ENCODE measurements at places on chromosomes 6 and 20.

DNA sequence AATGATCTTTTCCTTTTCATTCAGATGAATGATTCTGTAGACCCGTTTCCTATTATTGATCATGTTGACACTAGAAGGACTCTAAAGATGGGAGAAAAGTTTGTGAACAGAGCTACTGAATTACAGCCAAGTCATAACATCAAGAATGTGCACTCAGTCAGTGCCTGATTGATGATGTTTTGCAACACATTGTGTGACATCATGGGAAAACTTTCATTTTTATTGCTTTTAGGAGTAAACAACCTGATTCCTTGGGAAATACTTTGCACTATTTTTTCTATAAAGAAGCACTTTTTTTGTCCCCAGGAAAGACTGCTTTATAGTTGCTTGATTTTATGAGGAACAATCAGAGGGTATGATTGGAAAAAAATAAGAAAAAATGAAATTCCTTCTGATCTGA, 383.8 kb upstream of the JAG1 start:
- no peak for DNase-seq

DNA sequence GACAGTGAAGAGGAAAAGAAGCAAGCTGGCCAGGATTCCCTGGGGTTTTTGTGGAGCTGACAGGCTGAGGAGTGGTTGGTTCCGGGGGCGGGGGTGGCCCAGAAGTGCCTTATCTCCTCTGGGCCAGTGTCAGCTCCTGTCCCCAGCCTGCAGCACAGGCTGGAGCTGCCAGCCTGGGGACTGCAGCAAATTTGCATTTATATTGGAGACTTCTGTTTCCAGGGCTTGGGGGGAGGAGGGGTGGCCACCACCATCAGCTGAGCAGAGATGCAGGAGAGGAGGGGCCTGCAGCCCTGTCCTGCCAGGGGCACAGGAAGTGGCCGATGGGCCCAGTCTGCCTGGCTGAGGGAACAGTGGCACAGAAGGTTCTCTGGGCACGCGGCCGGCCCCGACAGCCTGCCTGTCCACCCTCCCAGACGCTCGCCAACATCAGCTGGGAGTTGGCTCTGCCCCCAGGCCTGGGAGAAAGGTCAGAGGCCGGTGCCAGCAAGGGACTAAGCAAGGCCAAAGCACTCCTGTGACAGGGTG, 24.3 kb upstream of the SCRT2 start:
- DNase-seq = no peak

DNA sequence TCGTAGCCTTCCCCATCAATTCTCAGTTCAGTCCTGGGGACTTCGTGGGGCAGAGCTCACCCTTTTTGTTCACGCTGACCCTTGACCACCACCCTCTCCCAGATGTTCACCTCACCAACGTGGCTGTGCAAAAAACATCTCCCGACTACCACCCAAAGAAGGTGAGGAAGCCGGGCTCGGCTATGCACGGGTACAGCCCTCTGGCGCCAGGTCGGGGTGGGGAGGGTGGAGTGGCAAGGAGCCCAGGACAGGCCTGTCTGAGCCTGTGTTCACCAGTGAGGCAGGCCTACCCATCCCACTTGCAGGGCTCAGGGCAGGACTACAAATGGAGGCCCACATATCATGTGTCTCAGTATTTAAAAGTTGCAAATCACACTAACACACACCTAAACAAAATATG, 18.1 kb downstream of the PDRG1 start:
- no peak for DNase-seq

- DNase-seq = no peak
Measured at GRCh38 chr6:129628101-129628815, 81.7 kb downstream of the ARHGAP18 start.

DNA sequence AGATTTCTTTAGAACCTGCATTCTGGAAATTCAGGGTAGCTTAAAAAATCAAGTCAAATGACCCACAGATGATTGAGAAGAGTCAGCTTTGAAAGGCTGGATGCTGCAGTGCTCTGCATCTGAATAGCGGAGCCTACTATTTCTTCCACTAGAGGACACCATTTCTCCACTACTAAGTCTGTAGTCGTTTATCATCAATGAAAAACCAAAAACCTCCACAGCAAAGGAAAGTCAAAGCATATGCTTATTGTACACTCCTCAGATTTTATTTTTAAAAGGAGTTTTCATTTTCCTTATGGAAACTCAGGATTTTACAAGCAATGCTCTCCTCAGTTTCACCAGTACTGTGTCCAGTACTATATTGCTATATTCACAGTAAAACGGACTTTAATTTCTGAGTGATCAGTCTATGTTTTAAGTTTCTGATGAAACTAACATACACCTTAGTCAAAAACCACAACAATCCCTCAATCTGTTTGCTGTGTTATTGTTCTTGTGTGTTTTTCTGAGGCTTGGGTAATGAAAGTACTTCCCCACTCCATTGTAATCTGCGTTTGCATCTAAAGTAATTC, 50.5 kb upstream of the ENPP5 start:
- no peak for DNase-seq

DNA sequence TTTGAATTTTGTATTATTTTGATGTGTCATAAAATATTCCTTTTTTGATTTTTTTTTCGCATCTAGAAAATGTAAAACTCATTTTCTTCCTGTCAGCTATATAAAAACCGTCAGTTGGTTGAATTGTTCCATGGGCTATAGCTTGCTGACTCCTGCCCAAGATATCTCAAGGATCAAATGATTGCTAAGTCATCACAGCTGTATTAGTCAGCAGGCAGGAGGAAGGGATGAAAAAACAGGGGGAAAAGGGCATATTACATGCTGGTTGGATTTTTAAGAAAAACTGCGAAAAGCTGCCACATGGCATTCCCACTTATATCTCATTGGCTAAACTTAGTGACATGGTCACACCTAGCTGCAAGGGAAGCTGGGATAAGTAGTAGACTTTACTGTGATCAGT, 569.9 kb downstream of the BCKDHB start:
- no peak for DNase-seq

DNA sequence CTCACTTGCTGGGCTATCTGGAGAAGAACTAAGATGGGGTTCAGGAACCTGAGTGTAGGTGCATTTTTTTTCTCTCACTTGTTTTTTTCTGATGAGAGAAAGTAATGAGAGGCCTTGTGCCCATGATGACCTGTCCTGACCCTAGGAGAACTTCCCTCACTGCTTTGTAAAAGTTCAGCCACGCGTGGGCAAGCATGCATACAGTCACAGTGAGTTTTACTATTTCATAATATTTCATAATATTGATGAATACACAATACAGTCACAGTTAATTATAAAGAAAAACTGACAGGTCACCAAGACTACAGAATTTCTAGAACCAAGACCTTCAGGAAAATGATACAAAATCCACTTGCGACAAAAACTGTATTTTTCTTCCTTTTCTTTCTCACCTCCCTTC, 111.8 kb downstream of the MAP7 start:
- DNase-seq = no peak

GRCh38 chr20:5890773-5891441, 59.4 kb downstream of the TRMT6 start:
- DNase-seq = no peak

- DNase-seq = no peak
Measured at GRCh38 chr6:158785036-158785435, 34.1 kb downstream of the EZR start.

DNA sequence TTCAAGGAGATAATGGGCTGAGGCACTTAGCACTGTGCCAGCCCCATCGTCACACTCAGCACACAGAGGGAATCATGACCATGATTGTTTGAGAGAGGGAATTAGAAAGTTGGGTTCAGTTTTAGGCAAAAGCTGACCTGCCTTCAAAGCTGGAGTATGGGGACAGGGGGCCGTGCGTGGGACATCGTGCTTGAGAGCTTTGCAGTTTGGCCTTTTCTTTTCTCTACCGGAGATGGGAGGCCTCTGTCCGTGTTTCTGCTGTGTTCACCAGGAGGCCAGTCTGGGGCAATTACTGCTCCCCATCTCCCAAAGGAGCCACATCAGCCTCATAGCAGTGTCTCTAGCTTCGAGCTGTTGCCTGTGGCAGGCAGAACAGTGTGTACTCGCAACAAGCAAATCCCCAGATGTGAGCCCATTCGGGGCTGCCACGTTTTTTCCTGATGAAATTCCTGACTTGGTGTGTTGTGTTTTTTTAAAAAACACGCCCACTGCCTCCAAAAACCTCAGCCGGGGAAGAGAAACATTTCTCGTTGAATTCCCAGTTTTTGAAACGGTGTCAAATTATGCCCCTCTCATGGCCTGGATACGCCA, 20.2 kb downstream of the EYA2 start:
- DNase-seq = no peak

GRCh38 chr6:125201961-125202729, 48.6 kb downstream of the TPD52L1 start:
- no peak for DNase-seq

- DNase-seq = no peak
Measured at GRCh38 chr6:117395164-117395563, 30.6 kb downstream of the ROS1 start.

- DNase-seq = no peak
Measured at GRCh38 chr6:145151624-145152023, 583.7 kb downstream of the EPM2A start.

GRCh38 chr20:38012332-38012731, 20.9 kb downstream of the TTI1 start:
- no peak for DNase-seq

- no peak for DNase-seq
Measured at GRCh38 chr6:133774356-133774755, 114.6 kb upstream of the TCF21 start.

DNA sequence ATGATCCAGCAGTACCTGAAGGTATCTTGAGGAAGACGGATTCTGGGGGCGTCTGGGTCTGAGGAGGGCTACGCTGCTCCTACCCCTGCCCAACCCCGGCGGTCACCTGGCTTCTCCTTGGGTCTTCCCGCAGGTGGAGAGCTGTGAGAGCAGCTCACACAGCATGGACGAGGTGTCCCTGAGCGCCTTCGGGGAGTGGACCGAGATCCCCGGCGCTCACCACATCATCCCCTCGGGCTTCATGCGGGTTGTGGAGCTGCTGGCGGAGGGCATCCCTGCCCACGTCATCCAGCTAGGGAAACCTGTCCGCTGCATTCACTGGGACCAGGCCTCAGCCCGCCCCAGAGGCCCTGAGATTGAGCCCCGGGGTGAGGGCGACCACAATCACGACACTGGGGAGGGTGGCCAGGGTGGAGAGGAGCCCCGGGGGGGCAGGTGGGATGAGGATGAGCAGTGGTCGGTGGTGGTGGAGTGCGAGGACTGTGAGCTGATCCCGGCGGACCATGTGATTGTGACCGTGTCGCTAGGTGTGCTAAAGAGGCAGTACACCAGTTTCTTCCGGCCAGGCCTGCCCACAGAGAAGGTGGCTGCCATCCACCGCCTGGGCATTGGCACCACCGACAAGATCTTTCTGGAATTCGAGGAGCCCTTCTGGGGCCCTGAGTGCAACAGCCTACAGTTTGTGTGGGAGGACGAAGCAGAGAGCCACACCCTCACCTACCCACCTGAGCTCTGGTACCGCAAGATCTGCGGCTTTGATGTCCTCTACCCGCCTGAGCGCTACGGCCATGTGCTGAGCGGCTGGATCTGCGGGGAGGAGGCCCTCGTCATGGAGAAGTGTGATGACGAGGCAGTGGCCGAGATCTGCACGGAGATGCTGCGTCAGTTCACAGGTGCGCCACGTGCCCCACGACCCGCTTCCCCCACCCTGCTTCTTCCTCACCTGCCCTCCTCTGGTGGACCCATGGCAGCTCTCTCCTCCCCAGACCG, 166.9 kb upstream of the RNF24 start:
- no peak for DNase-seq

GRCh38 chr20:52209154-52209571, 17.6 kb upstream of the ZFP64 start:
- DNase-seq = no peak

DNA sequence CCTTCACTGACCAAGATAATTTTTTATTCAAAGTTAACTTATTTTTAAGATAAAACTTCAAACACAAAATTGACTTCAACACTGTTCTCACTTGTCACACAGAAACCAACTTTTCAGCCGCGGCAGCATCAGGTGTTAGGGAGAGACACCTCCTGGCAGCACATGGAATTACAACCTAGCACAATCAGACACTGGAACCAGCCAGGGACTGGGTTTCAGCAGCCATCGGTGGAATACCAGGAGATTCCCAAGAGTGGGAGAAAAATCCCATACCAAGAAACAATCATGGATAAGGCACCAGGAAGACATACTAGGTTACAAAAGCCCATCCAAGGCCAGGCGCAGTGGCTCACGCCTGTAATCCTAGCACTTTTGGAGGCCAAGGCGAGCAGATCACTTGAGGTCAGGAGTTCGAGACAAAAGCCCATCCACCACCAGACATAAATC, 70.0 kb downstream of the SNX5 start:
- DNase-seq = peak; percentile 58

GRCh38 chr6:87702589-87702945, 534 bp upstream of the AKIRIN2 start:
- no peak for DNase-seq

DNA sequence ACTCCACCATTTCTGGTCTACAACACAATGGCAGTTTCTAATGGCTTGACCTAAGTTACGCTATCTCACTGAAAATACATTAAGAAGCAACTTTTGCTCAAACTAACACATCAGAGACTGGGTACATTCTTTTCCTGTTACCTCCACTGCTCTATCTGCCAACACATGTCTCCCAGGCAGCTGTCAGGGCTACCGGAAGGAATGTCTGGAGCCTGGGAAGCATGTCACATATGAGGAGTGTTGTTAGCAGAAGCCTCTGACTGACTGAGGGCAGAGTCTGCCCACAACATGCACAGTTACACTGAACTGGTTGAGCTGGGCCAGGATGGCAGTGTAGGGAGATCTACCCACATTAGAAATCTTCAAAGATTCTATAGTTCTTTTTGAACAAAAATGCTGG, 264.5 kb downstream of the KIF16B start:
- no peak for DNase-seq

DNA sequence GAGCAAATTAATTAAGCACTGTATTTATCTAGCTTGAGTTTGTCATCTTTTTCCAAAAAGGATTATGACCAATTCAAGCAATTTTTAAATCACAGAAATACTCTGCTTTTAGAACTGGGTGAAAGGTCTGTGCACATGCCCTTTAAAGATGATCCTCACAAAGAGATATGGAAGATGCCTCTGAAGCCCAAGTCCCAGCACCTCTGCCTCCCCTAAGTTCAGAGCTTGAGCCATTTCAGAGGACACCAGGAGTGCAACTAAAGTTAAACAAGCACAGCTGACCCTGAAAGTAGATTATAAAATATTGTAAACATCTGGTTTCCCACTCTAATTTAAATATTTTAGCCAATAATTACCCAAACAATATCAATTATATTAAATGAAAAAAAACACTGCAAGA, 139.5 kb upstream of the BEND6 start:
- no peak for DNase-seq
